ENCODE measurements at places on chromosomes 6 and 20. TPM values are rescaled to one million over a fixed set of nuclear protein-coding genes. Genes with fewer than 3 reads are reported as not detected.

NR2E1 gene
- total RNA-seq, result not detected

GRM1 gene
- total RNA-seq, result not detected

ANKRD60 gene
- not detected for total RNA-seq

DNA sequence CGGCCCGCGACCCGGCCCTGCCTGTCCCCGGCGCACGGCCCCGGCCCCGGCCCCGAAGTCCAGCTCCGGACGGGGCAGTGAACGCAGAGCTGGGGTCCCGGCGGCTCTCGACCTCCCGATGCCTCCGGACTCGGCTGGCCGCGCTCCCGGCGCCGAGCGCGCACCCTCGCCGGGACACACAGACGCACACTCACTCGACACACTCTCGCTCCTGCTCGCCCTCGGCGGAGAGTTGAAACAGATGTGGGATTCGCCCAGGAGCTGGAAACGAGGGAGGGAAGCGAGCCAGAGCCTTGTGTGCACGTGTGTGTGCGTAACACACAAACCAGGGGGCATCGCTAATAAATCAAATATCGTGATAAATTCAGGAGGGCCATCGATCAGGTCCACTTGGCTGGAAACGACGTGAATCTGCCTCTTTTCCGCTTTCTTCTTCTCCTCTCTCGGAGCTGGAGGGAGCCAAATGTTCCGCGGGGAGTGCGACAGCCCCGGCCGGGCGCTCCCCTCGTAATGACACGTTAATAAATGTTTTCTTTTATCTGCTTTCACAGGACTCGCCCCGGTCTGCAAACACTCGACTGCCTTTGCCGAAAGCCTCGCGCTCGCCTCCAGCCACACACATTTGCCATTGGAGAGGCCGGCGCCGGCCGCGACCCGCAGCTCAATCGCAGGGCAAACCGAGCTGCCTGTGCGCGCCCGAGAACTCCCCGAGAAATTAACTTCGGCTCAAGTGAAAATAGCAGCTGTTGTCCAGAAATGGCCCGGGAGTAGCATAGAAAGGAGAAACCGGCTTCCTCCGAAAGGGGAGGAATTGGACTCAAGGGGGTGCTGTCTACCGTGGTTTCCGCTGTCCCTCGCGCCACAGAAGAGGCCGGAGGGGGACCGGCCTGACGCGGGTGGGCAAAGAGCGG, 828 bp upstream of the SULF2 start:
- DNase-seq, result peak; percentile 74

- DNase-seq, result no peak
Measured at GRCh38 chr6:103783329-103783728, 1076.4 kb downstream of the HACE1 start.

- DNase-seq, result no peak
Measured at GRCh38 chr6:158158123-158158522, 9.9 kb downstream of the SERAC1 start.

PKIB gene
- 2.1 TPM for total RNA-seq

DNA sequence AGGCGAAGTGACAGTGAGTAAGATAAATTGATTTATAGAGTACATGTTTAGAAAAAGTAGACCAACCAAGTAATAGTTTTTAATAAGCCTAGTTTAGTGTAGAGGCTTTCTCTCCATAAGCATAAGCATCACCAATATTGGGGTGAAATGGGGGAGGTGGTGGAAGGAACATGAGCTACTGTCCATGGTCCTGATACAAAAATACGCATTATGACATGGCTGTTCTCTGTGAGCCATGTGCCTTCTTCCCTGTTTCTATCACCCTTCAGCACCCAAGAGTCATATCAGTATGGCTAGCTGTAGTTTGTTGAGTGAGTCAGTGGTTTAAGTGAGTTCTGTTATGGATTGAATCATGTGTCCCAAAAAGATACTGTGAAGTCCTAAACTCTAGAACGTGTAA, 150.8 kb downstream of the EDN1 start:
- no peak for DNase-seq

DNA sequence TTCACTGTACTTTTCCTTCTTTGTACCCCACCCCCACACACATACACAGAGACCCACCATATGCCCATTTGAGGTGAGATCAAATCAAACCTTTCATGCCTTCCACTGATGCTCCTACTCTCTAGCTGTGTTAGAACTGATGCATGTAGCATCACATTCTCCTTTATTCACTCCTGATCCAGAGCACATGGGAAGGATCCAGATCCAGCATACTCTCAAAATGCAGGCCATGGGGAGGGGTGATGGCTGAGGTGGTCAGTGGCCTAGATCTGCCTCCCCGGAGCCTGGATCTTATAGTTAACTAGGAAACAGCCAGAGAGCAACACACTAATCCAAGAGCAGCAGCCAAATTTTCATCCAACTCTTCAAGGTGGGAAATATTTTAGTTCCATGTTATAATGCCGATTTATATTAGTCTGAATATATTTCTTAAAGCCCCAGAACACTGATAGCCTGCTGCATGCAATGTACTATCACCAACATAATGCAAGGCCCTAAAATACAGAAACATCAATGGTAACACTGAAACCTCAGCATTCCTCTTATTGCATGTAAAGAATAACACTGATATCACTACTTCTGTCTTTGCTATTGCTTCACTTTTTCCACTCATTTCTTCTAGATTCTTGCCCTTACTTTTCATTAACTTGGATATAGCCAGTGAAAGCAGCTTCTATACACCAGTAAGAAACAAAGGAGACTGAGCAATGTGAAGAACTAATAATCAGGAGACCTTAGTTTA, 126.8 kb upstream of the BEND6 start:
- no peak for DNase-seq

DNA sequence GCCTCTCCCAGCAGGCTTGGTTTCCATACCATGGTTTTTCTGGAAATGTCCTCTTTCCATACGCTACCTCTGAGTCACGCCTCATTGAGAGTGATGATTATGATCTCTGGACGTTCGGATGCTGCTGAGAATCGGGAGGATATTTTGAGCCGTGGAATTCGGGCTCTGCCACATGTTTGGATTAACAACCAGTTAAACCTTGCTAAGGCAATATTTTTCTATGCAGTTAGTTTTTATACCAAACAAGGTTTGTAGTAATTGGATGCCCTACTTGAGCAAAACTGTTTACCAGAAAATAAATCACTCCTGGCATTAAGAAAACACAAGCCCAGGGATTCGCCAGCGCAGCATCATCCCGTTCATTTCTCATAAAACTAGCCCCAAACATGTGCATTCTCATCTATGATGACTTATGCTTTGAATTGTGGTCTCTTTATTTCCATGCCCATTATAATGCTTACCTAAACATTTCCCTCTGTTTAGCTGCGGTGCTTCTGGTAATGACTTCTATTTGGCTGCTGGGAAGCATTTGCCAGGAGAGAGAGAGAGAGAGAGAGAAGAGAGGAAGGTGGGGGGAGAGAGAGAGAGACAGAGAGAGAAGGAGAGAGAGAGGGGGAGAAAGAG, 198.9 kb downstream of the CLIC5 start:
- no peak for DNase-seq

DNA sequence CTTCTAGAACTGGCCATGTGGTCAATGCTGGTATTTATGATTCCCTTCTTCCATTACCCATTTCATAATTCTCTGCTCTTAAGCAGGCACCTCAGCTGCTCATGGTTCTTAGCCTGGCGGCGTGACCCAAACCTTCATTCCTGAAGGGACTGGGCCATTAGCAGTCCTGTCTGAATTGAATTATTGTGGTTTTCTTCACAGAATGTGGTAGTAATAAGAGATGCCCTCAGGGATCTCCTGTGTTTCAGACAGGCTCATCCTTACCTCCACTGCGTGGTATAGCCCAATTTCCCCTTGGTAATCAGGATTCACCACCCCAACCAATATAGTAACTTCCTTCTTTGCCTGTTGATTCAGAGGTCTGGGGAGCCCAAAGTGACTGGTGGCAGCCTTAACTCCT, 37.6 kb downstream of the PKIB start:
- no peak for DNase-seq

GRCh38 chr6:43103253-43103876, 27.3 kb downstream of the PTK7 start:
- DNase-seq, result no peak

IL20RA gene
- 0.60 TPM for total RNA-seq

DNA sequence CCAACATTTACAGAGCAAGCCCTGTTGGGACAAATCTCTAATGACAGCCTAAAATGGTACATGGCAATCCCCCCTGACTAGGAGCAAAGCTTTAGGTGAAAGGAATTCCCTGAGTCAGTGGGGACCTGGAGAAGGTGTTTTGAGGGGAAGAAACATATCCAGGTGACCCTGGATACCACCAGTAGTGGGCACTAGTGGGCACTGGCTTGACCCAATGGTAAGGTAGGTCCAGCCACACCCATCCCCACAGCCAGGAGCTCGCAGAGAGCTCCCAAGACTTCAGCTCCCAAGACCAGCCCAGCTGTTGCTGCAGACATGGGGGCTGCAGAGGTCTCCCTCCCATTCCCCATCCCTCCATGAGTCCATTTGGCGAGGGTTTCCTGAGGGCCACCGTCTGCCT, 19.5 kb downstream of the GRM4 start:
- DNase-seq, result no peak

DNA sequence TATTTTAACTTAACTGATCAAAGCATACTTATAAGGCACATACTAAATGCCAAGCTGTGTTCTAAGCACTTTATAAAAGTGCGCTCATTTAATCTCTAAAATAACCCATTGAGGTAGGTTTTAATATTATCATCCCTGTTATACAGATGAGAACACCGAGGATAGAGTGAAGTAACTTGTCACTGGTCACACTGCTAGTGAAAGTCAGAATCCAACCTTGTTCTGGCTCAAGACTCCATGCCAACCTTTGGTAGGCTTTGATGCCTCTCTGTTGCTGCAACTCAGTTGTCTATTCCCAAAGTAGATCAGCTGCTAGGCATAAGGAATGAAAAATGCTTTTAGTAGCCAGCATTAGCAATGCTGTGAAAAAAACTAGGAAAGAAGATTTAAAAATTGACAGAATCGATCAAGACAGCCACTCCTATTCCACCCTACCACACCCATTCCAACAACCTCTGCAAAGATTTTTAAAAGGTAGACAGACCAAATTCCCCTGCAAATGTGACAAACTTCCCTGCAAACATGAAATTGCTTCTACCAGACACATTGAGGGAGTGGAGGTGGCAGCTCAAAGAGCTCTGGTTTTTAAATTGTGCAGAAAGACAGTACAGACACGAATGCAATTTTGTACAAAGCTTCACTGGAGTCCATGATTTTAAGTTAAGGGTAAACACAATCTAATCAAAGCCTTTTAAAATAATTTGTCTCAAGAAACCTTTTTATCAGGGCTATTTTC, 39.8 kb upstream of the CAP2 start:
- no peak for DNase-seq

DNA sequence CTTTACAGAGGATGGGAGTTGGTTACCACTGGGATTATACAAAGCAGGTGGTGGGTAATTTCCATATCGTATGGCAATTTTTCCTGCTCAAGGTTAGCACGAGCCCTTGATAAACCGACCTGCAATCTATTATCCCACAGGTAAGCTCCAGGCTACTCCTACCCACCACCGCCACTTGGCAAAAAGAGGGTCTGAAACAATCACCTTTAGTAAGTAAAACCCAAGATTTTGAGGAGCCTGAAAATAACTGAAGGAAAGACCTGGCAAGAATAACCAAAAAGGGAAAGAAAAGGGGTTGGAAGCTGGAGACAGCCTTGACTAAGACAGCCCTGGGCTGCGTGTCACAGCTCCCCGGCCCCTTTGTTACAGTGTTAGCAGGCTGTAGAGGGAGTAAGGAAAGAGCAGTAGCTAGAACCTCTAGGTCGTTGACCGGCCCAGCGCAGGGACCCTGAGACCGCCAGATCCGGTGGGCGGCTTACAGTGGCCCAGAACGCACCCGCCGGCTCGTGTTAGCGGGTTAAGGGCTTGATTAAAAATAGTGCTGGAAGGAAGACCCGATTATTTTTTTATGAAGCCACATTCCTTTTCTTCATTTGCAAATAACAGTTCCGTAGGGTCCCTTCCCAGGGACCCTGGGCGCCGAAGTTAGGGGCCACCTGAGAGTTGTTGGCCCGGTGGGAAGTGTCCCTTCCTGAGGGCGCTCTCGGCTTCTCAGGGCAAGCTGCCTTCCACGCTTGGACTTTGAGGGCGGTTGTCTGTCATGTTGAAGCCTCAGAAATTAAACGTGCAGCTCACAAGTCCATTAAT, 30.5 kb downstream of the TFAP2B start:
- DNase-seq, result no peak

LRRC73 gene
- 0.40 TPM for total RNA-seq

- DNase-seq, result no peak
Measured at GRCh38 chr20:53364646-53365045, 229.0 kb downstream of the ZNF217 start.

DNA sequence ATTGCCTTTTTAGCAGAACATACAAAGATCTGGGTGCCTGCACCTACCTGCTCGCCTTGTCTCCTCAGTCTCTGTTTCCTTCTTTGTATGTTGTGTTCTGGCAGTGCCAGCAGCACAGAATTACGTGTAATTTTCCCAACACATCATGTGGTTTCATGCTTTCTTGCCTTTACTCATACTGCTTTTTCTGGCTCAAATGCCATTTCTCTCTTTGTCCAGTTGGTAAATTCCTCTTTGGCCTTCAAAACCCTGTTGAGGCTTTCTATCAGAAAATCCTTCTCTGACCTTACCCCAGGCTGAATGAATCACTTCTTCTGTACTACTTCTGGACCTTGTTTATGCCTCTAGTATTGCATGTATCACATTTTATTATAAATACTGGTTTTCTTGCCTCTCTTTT, 31.8 kb downstream of the L3MBTL3 start:
- no peak for DNase-seq
